ENCODE measurements at places on chromosomes 6 and 20.

DNA sequence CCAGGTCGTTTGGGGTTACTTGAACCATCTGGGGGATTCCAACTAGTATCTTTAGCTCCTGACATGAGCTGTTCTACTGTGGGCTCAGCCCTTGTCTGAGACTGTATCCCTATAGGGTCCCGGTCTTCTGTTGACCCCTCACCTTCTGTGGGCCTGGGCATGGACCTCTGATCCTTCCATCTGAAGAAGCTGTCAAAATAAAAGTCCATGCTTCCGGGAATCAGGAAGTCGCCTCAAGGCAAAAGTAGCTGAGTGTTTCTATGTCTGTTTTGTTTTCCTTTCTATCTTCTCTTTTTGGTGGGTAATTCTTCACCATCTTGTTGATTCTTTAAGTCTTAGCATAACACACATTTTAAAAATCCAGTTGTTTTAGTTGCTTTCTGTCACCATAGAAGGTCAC lies 30.3 kb downstream of the ITPR3 start:
- no peak for DNase-seq

DNA sequence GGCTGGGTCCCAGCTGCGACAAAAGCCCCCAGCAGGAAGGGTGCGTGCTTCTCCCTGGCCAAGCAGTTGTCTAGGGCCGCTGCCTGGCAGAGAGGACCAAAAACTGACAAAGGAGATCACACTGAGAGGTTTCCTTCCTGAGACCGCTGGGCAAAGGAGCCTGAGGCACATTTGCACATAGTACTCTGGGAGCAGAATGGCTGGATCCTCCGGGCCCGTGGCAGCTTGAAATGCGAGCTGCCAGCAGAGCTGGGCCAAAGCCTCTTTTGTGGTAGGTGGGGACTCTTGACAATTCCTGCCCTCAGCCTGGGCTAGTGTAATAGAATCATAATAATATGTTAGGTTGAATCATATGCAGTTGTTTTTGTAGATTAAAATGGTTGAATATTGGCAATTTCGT lies 33.1 kb upstream of the RNF8 start:
- no peak for DNase-seq

DNA sequence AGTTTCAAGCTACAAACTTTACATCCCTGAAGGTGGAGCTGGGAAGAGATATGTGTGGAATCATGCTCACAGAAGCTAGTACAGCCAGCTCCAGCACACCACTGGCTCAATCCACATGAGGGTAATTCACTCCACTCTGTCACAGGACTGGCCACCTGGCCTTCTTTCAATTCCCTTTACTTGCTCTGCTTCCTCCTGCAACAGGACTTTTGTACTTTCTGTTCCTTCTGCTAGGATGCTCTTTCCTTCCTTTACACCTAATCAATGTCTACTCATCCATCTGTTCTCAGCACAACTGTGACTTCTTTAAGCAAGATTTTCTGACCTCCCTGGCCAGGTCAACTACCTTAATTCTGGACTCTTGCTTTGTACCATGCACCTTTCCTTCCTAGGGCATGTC lies 39.4 kb upstream of the MYB start:
- no peak for DNase-seq

DNA sequence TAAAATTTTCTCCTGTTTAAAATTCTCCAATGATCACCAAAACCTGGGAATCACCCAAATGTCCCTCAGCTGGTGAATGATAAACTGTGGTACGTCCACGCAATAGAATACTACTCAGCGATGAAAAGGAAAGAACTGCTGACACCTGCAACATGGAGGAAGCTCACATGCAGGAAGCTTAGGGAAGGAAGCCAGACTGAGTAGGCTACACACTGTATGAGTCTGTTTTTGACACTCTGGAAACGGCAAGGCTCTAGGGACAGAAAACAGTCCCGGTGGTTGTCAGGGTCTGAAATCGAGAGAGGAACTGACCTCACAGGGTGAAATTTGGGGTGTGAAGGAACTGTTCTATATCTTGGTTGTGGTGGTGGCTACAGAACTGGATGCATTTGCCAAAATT lies 25.2 kb upstream of the TLDC2 start:
- DNase-seq: no peak

DNA sequence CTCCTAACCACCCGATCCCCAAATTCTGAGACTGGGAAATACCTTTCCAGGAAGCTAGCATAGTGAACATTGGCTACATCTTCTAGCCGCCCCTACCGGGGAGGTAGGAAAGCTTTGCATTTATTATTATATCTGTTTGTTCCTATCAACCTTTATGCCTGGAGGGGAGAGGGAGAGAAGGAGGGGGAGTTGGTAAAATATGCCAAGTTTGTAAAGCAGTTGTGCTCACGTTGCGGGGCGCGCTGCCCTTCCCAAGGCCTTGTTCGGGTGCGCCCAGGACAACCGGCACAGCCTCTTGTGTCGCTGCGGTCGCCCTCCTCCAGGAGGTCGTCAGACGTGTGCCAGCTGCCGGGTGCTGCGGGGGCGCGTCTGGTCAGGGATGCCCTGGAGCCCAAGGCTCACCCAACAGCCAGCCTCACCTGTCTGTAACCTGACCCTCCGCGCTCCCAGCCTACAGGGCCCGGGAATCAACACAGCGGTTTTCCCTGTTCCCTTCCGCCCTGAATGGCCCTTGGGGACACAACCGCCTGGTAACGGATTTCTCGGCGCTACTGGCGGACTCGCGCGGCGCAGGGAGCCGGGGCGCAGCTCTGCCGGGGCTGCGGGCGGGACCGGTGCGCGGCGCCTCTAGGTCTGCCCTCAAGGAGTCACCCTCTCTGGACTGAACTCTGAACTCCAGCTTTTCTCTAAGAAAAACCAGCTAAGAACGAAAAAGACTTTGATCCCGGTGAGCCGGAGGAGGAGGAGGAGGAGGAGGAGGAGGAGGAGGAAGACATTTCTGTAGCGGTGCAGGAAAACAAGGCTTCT lies 1.1 kb upstream of the OVOL2 start:
- peak; percentile 25 for DNase-seq

- no peak for DNase-seq
Observed at GRCh38 chr20:10666221-10667076, 7.3 kb downstream of the JAG1 start.

DNA sequence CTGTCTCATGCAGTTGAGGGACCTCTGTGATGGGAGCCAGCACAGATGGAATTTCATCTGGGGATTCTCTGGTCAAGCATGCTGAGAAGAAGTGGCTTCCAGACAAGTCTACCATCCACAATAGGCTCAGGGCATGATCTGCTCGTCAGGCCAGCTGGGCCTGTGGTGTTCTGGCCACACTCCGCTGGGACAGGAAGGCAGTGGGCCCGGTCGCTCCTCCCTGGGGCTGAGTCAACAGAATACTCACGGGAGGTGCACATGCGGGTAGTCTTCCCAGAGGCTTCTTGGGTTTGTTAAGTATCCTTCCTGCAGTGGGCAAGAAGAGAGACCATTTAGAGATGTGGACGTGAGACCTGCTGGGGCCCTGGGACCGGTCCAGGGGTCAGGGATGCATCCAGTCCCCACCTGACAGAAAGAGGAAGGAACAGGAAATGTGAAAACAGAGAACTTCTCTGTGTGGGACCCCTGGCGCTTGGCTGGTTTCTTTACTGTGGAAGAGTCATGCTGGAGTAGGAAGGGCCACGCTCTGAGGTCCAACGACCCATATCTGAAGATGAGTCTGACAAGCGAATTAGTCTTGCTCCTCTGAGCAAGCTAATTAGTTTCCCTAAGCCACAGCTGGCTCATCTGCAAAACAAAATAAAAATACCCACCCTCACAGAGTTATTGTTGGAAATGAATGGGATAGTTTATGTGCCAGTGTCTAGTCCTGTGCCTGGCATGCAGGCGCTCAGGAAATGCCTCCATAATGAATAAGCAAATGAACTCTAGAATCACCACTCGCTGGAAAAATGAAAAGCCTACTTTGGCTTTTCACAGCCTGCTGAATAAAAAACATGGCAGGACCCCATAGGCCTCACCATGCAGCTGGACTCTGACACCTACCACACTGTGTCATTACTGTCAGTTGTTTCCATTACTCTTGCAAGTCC lies 67.3 kb downstream of the TRAM2 start:
- no peak for DNase-seq

DNA sequence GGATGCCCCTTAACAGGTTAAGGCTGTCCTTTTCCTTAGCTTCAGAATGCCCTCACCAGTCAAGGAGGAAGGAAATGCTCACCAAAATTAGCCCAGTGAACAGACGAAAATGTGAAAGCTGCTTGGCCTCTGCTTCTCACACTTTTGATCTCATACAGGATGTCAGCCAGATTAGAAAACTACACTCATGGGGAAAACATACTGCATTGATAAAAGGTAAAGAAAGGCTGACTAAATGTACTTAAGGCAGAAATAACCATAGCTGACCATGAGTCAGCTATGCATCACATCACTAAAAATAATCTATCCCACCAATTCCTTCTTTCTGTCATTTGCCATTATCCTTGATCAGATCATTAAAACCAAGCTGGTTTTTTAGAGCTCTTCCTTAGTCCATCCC lies 198.4 kb upstream of the TENT5A start:
- DNase-seq: no peak

DNA sequence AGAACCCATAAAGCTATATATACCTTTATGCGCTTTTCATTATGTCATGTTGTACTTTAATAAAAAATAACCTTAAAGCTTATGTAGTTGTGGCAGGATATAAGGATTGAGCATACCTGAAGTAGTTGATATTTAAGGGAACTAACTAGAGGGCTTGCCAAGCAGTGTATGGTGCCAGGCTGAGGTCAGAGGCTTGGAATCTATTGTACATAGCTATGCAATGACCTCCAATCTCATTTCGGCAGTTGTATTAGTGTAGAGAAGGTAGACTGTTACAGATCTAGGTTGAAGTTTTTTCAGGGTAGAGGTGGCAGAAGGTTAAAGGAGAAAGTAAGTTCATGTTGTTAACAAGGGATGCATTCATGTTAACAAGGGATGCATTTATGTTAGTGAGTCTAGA lies 397.7 kb upstream of the HS3ST5 start:
- peak; percentile 20 for DNase-seq

DNA sequence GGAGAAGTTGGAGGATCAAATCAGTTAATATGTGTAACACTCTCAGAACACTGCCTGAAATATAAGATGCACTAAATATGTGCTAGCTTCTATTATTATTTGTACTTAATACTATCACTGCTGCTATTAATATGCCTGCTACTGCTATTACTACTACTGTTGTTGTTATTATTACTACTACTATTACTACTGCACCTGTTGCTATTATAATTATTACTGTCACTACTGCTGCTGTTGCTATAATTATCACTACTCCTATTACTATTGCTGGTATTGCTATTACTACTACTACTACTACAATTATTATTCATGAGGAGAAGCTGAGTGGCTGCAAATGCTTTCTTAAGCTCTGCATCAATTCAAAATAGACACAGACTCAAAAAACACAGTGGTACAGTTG lies 16.7 kb upstream of the SSTR4 start:
- DNase-seq: no peak

DNA sequence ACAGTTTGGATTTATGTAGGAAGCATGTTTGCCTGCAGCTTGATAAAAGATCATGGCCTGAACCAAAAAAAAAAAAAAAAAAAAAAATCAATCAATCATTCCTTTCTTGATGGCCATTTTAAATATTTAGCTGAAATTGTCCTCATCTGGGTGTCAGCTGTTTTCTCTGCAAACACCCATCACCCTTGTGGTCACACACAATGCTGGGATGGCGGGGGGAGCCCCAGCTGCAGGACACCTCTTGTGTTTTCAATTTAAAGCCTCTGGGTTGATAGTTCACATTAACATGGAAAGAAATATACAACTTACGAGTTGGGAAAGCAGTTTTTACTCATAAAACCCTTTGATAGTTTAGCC lies 160.4 kb downstream of the ZFP64 start:
- DNase-seq: no peak

- peak; percentile 39 for DNase-seq
Observed at GRCh38 chr20:33933469-33933909, 60.2 kb upstream of the RALY start.

- no peak for DNase-seq
Observed at GRCh38 chr20:53814060-53814459, 220.4 kb upstream of the ZNF217 start.

DNA sequence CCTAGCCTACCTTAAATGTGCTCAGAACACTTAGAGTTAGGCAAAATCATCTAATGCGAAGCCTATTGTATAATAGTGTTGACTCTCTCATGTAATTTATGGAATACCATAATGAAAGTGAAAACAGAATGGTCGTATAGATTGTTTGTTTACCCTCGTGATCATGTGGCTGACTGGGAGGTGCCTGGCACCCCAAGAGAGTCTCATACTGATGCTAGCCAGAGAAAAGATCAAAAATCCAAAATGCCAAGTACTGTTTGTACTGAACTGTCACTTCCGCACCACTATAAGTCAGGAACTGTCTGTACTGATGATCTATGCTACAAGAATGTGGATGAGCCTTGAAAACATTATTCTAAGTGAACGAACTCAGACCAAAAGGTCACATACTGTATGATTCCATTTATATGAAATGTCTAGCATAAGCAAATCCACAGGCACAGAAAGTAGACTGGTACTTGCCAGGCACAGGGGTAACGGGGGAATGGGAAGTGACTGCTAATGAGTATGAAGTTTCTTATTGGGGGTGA lies 22.4 kb downstream of the ZMYND8 start:
- no peak for DNase-seq

GRCh38 chr6:12567682-12568081 lies 148.9 kb upstream of the PHACTR1 start:
- no peak for DNase-seq

DNA sequence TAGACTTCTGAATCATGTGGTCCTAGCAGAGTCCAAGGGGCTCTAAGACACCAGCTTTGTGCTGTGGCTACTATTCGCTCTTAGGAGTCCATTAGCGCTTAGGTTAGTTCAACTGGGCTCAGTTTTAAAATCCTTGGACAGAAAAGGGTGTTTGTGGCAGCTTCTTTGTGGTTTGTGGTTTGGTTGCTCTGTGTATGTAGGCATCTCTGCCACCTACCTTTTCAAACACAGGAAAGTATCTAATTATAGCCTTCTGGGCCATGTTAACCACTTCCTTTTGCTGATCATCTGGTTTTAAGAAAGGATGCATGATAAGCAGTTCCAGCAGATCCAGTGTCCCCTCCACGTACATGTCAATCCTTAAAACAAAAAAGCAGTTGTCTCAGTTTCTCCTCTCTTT lies 10.8 kb downstream of the GSTA4 start:
- no peak for DNase-seq

DNA sequence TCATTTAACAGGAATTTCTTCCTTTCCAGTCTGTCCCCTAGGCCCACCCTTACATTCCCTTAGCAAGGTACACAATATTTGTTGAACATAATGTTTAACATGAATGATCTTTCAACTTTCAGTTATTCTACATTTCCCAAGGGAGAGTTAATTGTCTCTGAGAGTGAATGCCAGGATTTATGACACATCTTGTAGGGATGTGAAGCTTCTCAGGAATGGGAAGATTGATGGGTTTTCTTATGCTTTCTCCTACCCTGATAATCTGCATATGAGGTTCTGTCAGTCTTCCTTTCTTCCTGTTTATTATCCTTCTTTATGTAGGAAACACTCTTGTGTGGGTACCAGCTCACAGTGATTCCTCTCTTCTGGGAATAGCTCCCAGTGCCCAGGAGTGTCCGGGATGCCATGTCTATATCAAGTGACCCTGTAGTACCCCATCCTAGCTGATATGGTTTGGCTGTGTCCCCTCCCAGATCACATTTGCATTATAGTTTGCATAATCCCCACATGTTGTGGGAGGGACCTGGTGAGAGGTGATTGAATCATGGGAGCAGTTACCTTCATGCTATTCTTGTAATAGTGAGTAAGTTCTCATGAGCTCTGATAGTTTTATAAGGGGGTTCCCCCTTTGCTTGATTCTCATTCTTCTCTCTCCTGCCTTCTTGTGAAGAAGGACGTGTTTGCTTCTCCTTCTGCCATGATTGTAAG lies 7.1 kb upstream of the FYN start:
- no peak for DNase-seq
